Right ventricle myocardium superior (tissue), 1 donor: ENCODE measurements at places on chromosomes 5 and 9.

DNA sequence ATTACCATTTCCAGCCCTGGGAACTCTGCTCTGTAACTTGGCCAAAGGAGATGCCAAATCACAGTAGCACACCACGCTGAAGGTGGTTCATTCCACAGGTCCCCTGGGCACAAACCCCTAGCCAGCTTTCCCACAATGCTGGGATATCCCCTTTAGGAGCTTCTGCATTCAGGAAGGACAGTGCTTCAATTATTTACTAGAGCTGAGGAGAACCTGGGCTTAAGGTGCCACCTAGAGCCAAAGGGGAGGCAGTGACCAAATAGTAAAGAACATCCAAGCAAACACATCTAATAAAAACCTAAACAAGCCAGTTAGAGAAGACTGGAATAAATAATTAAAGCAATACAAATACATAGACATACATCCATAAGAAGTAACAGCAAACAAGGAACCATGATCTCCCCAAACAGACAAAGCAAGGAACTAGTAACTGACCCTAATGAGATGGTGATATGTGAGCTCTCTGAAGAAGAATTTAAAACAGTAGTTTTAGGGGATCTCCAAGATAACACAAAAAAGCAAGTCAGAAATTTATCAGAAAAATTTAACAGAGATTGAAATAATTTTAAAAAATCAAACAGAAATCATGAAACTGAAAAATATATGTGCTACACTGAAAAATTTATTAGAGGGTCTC lies 14.6 kb downstream of the KIF4B start:
- DNase-seq: no peak

DNA sequence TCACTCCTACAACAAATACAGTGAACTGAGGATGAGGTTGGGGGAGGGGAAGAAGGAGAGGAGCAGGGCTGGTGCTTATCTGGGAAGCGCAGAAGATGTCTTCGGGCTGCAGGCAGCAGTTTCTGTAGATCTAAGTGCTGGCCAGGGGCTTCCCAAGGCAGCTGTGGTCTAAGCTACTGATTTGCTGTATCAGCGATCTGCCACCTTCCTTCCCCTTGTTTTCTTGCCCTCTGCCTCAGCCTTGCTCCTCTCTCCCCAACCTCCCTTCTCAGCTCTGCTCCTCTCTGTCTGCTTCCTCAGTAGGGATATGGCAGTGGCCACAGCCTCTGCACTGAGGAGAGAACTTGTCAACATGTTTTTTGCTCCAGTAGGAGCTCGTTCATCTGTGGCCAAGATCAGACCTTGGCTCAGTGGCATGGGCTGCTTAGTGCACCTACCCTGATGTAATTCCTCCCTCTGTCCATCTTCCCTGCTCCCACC lies 42.8 kb upstream of the IL6ST start:
- DNase-seq: no peak

- no peak for DNase-seq
These were observed 42.7 kb downstream of the WDR36 start for GRCh38 chr5:111134864-111135263.

DNA sequence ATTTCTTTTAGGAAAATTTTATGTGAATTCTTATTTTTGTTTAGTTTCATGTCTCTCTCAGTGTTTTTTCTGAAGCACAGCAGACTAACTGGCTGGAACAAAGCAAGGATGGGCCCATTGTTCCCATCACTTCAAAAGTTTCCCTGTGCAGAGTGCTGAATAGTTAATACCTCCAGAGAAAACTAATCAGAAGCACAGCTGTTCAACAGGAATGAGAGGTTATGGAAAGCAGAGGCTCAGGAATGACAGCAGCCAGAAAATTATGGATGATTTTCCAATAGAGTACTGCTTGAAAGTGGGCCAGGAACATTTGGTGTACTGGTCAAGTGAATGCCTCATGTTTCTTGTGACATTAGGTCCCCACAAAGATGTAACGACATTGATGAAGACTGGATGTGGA lies 173.0 kb upstream of the TARS1 start:
- no peak for DNase-seq

DNA sequence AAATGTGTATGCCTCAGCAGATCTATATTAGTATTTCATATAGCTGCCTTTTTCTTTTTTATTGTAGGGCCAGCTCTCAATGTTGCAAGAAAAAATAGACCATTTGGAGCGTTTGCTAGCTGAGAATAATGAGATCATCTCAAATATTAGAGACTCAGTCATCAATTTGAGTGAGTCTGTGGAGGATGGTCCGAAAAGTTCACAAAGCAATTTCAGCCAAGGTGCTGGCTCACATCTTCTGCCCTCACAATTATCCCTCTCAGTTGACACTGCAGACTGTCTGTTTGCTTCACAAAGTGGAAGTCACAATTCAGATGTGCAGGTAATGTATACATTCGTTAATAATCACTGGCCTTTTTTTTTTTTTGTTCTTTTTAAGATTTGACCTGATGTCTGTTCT lies 23.7 kb downstream of the MAN2A1 start:
- DNase-seq: no peak

- DNase-seq: no peak
These were observed 23.9 kb downstream of the MEGF9 start for GRCh38 chr9:120690372-120690771.

DNA sequence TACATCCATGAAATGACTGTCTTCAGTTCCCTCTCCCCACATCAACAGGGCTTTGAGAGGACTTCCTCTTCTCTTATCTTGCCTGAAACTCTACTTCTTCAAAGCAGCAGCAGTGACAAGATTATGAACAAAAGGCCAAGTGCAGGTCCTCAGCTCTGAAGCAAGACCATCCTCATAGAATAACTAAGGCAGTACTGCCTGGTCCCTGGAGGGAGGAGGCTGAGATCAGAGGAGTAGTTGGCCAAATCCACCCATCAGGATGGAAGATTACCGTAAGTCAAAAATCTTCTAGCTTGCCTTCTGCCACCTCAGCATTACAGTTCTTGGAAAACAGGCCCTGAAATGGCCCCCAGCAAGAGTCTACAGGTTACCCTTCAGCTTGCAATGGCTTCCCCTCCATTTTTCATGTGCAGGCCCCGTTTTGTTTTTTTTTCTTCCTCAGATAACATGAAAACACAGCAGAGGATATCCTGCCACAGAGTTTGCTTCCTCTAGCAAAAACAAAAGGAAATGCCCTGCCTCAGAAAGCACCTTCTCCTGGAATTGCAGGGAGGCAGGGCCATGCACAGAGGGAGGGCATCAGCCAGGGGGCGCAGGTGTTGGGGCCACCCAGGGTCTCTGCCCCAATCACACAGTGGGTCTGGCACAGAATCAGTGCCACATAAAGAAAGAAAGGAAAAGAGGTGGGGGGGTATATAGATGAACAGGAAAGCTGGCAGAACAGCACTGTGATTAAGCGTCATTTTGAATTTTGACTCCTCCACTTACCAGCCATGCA lies 40.0 kb downstream of the KLHL3 start:
- DNase-seq: no peak

GRCh38 chr5:31581498-31582099 lies 49.5 kb downstream of the C5orf22 start:
- DNase-seq: no peak

DNA sequence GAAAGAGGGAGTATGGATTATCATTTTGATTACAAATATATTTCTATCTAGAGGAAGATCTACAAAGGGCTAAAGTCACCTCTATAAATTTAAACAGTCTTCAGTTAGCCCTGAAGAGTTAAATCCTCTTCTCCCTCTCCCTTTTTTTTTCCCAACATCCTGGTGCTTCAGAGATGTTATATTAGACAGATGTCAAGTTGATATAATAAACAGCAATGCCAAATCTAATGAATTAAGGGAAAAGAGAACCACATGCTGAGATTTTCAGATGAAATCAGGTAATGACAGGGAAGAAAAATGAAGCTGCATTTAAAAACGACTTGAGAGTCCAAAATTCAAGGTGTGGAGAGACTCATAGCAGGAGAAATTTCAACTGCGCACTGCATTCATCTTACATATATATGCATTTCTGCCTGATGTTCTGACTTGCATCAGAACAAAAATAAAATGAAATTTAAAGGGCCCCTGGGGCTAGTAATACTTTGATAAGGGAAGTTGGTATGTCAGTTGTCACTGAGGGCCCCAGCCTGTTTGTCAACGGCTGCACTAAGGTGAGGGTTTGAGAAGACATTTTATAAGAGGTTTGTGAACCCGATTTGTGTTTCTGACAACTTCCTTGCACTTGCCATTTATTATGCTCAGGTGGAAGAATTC lies 338.9 kb upstream of the PANK3 start:
- DNase-seq: no peak
